ENCODE measurements at places on chromosomes 11 and 22.

GRCh38 chr22:32781695-32782094, 19.8 kb upstream of the TIMP3 start:
- no peak for DNase-seq

- no peak for DNase-seq
Observed at GRCh38 chr11:1735271-1735670, 15.1 kb downstream of the IFITM10 start.

DNA sequence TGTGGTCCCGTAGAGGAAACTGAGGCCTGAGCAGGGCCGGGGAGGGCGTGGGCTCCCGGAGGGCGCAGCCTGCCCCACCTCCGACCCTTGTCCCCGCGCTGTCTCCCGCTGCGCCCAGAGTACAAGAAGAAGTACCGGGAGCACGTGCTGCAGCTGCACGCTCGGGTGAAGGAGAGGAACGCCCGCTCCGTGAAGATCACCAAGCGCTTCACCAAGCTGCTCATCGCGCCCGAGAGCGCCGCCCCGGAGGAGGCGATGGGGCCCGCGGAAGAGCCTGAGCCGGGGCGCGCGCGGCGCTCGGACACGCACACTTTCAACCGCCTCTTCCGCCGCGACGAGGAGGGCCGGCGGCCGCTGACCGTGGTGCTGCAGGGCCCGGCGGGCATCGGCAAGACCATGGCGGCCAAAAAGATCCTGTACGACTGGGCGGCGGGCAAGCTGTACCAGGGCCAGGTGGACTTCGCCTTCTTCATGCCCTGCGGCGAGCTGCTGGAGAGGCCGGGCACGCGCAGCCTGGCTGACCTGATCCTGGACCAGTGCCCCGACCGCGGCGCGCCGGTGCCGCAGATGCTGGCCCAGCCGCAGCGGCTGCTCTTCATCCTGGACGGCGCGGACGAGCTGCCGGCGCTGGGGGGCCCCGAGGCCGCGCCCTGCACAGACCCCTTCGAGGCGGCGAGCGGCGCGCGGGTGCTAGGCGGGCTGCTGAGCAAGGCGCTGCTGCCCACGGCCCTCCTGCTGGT, 1.9 kb downstream of the NLRP6 start:
- no peak for DNase-seq

- DNase-seq: no peak
Observed at GRCh38 chr11:37613031-37613430, 1015.0 kb upstream of the RAG2 start.

GRCh38 chr11:34490304-34490703, 23.3 kb downstream of the ELF5 start:
- DNase-seq: no peak

- DNase-seq: no peak
Observed at GRCh38 chr11:3123305-3123704, 41.8 kb downstream of the OSBPL5 start.

- DNase-seq: no peak
Observed at GRCh38 chr22:49404020-49404419, 423.7 kb downstream of the BRD1 start.

GRCh38 chr11:35248558-35249323, 109.8 kb downstream of the CD44 start:
- DNase-seq: no peak

DNA sequence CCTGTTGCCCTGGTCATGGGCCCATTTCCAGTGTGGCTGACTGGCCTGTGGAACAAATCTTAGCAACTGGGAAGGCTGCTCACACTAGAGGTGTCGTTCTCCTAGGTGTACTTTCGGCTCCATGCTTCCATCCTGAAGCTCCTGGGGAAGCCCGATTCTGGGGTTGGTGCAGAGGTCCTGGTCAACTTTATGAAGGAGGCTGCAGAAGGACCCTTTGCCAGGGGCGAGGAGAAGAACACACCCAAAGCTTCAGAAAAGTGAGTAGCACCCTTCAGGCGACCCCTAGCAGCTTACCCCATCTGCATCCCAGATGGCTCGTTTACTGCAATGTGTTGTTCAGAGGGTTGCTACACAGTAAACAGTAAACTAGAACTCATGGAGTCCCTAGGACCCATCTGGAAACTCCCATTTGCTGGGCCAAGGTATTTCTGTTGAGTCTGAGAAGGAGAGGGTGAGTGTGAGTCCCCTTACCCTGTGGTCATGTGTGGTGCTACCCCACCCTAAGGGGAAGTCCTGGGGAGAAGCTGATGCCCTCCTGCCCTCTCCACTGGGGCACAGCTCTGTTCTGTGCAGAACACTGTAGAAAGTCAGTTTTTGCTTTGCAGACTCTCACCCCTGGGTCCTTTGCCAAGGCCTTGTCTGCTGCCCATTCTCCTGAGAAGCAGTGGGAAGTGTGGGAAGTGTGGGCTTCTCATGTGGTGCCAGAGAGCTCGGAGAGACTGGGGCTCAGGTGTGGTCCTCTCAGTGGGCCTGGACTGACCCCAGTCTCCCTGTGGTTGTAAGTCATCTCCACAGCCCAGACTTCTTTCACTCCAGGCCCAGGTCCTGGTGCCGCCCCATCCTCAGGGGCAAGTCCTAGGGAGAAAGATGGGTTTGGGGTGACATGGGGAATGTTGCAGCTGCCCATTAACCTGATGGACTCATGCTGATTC, 85.0 kb downstream of the CABIN1 start:
- DNase-seq: no peak

Measured in NCI-H2081 (cell line).